Stimulated activated CD4-positive, alpha-beta T cell treated with anti-CD3 and anti-CD28 coated beads, Interleukin-15, amount 100 ng/mL, for 24 hours (primary cell): ENCODE measurements at places on chromosomes 11 and 22.
A peak's percentile ranks its signal among the peaks of the same experiment; 100 is the strongest.

DNA sequence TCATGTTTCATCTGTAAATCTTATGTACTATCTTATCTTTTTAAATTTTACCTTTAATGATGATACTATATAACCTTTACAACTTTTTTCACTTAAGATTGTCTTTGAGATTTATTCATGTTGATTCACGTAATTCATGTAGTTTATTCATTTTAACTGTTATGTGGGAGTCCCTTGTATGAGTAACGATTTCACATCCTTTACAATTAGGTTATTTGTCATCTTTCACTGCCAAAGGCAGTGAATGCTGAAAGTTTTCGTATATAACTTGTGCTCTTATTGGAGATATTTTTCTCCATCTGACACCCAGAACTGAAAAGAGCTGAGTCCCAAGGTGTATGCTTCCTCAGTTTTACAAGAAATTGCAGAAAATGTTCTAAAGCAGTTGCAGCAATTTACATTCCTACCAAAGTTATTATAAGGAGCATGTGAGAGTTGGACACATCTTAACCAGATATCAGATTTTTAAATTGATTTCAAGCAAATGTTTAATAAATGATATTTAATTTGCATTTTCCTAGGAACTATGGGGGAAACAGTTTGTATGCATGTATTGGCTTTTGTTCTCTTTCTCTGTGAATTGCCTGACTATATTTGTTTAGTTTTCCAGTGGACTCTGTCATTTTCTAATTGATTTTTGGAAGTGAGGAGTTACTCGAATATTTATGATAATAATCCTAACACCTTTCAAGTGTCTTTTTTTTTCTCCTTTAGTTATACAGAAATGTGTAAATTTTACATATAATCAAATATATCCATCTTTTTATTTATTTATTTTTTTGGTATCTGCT, 6.4 kb downstream of the ARL14EP start:
- DNase-seq, result no peak

- DNase-seq, result no peak
Measured at GRCh38 chr11:78748918-78749690, 174.4 kb upstream of the NARS2 start.

DNA sequence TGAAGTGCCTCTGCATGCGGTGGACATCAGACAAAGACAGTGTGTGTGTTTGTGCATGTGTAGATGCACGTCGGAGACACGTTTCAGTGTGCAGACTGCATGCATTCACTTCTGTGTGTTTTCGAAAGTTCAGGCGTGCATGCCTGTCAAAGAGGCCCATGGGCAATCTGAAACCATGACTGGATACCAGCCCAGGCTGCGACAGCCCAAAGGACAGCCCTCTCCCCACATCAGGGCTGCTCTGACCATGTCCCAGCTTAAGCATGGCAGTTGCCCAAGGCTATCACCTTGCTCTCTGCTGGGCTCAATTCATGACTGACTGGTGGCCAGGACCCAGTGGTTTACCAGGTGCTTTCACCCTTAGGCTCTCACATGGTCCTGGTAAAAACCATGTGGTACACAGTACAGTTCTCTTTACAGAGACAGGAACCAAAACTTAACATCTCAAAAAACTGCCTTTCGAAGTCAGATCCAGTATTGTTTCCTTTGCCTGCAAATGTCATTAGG, 423.7 kb upstream of the CADM1 start:
- no peak for DNase-seq

DNA sequence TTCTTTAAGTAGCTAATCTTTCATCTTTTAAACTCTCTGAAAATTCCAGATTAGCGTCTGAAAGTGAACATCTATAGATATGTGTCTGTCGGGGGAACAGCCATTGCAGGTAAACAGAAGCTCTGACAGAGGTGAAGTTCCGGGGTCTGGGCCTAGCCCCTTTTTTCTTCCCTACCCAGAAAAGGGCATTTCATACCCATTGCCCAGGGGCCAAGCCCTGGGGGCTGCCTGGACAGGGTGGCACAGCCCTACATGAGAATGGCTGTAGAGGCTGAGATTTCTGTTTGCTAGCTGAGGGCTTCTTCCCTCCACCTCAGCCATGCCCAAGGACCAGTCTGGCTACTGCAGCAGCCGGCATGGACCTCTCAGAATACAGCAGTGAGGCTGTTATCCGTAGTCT, 327.0 kb upstream of the PLET1 start:
- no peak for DNase-seq

GRCh38 chr11:13019313-13019712, 10.2 kb downstream of the RASSF10 start:
- DNase-seq, result no peak

DNA sequence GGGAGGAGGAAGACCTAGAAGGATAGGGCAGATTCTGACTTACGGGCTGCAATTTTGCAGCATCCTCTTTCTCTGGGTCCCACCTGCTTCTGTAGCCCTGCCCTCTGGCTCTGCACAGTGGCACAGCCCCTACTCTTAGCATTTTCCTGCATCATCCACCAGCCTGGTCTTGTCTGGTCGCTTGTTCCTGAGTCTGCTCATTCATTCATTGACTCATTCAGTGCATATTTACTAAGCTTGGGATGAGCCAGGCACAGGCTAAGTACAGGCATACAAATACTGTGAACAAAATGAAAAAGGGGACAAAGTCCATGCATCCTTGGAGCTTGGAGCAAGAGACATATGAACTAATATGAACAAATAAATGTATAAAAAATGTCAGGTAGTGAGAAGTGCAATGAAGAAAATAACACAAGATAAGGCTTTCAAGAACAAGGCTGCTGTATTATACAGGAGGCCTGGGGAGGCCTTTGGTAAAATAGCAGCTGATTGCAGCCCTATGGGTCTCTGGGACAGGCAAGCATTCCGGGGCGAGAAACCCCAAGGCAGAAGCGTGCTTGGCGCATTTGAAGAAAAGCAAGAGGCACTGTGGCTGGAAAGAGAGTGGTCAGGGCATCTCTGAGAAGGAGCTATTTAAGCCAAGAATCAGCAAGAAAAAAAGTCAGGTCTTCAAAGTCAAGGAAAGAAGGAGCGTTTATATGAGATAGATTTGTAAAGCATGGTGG, 108.0 kb upstream of the ALX4 start:
- no peak for DNase-seq

- DNase-seq, result no peak
Measured at GRCh38 chr22:50197856-50198623, 2.8 kb upstream of the SELENOO start.

DNA sequence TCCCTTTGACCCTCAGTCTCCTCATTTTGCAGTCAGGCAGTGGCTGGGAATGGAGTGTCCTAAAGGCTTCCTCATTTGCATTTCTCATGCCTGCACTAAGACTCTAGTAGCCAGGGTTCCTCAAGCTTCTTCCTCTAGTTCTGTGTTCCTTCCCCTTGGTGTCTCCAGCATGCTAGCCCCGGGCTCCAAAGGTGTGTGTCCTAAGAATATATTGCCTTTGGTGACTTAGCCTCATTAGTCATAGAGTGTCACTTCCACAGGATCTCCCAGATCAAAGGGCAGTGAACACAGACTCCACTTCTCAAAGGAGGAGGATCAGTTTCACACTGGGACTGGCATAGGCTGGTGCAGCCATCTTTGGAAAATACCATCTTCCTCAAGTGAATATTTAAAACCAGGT, 21.4 kb upstream of the ACER3 start:
- no peak for DNase-seq

GRCh38 chr22:26479043-26479791, 4.4 kb downstream of the HPS4 start:
- DNase-seq, result no peak

GRCh38 chr11:9757809-9758636, 94.1 kb downstream of the SWAP70 start:
- DNase-seq, result peak; percentile 97

DNA sequence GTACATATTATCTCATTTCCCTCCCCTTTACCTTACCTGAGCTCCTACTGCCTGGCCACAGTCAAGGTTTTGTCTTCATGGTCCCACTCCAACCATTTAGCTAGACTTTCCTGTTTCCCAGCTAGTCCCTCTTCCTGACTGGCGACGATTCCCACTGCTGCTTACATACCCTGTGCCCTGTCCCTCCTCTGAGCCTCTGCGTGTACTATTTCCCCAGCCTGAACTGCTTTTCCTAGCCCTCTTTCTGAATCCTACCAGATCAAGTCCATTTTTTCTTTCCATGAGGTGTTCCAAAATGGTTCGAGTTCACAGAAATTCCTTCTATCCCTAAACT, 23.4 kb downstream of the MRPL16 start:
- DNase-seq, result no peak

DNA sequence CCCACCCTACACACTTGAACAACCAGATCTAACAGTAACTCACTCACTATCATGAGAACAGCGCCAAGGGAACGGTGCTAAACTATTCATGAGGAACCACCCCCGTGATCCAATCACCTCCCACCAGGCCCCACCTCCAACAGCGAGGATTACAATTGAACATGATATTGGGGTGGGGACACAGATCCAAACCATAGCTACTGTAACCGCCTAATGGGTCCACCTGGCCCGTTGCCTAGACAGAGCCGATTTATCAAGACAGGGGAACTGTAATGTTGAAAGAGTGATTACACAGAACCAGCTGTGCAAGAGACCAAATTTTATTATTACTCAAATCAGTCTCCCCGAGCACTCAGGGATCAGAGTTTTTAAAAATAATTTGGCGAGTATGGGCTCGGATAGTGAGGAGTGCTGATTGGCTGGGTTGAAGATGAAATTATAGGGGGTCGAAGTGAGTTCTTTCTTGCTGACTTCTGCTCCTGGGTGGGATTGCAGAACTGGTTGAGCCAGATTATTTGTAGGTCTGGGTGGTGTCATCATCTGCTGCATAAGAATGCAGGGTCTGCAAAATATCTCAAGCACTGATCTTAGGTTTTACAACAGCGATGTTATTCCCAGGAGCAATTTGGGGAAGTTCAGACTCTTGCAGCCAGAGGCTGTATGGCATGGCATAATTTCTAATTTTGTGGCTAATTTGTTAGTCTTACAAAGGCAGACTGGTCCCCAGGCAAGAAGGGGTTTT, 17.9 kb upstream of the ZC3H12C start:
- DNase-seq, result no peak

GRCh38 chr11:112828421-112828820, 132.8 kb upstream of the NCAM1 start:
- no peak for DNase-seq

- no peak for DNase-seq
Measured at GRCh38 chr22:28937206-28938025, 54.0 kb downstream of the ZNRF3 start.

DNA sequence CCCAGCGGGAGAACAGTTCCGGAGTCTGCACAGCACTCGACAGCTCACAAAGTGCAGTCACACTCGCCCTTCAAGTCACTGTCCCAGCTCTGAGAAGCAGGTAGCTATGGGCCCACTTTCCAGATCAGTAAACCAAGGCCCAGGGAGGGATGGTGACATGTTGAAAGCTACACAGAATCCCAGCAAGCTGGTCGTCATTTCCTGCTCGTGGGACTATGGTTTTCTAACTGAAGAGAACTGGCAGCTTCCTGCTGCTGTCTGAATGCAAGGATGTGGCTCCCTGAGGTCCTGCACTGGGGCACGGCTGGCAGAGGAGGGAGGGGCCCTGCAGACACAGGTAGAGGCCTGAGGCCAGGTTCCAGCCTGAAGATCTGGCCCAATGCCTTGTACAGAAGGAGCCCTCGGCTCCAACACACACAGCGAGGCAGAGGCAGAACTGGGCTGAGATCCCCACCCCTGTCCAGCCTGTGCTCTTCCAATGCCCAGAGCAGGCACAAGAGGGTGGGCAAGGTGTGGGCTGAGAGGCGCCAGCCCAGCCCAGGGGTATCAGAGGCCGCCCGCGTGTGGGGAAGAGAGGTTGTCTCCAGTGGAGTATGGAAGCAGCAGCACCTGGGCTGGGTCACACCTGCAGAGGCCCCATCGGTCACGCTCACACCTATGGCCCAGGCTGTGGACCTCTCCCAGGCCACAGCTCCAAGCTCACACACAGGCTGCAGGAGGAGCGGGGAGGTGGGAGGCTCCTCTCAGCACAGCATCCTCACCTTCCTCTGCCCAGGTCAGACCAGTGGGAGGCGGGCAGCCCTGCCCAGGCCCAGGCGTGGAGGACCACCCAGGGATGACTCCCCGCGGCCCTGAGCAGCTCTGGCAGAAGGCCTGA, 119.2 kb downstream of the PHF21B start:
- no peak for DNase-seq

GRCh38 chr11:86639137-86639536, 33.3 kb downstream of the ME3 start:
- no peak for DNase-seq
